T-helper 2 cell (primary cell): ENCODE measurements at places on chromosomes 7 and 10.

DNA sequence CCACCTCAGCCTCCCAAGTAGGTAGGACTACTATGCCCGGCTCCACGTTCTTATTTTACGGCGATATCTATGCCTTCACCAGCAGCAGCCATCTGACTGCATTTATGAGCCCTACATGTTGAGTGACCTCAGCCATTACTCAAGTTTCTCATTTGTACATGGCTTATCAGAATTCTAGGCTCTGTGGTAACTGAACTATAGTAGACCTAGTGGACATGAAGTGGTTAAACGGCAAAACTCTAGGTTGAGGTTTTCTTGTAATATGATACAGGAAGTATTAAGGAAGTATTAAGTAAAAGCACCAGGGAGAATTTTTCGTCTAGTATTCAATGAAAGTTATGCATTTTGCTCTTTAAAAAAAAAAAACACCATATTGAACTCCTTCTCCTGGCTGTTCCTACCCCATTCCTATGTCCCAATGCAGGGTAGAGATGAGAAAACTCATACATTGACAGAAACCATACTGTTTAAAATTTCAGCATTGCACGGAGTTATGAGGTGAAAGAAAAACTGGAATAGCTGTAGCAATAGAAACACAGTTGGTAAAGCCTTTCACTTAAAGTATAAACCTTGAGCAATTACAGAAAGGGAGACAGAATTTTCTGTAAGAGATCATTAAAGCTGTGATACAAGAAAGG lies 39.8 kb upstream of the EPC1 start:
- no peak for DNase-seq

DNA sequence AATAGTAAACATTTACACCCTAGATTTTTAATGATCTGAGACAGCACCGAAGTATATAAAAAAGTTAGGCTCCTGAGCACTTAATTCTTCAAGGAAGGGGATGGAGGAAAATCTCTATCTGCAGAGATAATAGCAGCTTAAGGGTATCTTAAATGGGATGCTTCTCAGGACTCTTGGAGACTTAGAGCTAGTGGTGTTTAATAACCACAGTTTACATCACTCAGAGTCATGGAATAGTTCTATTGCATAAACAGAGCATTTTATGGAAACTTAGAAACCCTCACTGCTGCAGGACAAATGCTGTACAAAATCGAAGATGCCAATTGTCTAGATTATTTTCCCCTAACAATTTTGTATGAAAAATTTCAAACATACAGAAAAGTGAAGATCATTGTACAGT lies 398.9 kb upstream of the GALNT17 start:
- no peak for DNase-seq

DNA sequence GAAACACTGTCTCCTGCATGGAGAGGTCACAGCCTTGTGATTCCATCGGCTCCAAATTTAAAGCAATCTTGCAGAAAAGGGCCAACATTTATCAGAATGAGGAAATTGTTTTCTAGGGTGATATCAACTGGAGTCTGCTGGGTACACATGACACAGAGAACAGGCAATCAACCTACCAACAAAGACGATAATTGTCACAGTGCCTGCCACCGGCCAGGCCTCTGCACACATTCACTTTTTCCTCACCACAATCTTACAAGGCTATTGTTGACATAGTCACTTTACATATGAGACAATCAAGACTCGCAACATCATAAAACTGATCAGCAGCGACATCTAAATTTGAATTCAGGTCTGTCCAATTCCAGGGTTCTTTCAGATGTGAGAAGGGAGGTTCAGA lies 189.4 kb downstream of the KCNMA1 start:
- no peak for DNase-seq

- DNase-seq = no peak
Observed at GRCh38 chr7:19375976-19376375, 230.8 kb upstream of the FERD3L start.

- no peak for DNase-seq
Observed at GRCh38 chr7:93622036-93623033, 47.8 kb upstream of the CALCR start.

- no peak for DNase-seq
Observed at GRCh38 chr7:142646386-142647140, 102.7 kb upstream of the PRSS1 start.

DNA sequence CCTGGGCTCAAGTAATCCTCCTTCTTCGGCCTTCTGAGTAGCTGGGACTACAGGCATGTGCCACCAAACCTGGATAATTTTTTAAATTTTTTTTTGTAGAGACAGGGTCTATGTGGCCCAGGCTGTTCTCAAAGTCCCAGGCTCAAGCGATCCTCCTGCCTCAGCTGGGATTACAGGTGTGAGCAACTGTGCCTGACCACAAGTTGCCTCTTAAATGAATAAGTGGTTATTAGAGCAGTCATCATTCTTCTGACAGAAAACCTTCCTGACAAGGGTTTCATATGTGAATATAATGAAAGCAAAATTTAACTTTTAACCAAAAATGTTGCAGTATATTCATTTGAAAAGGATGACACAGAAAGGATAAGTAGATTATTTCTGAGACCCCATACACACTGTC lies 532.5 kb downstream of the GRM8 start:
- no peak for DNase-seq

- no peak for DNase-seq
Observed at GRCh38 chr7:94188350-94188749, 184.2 kb upstream of the BET1 start.

DNA sequence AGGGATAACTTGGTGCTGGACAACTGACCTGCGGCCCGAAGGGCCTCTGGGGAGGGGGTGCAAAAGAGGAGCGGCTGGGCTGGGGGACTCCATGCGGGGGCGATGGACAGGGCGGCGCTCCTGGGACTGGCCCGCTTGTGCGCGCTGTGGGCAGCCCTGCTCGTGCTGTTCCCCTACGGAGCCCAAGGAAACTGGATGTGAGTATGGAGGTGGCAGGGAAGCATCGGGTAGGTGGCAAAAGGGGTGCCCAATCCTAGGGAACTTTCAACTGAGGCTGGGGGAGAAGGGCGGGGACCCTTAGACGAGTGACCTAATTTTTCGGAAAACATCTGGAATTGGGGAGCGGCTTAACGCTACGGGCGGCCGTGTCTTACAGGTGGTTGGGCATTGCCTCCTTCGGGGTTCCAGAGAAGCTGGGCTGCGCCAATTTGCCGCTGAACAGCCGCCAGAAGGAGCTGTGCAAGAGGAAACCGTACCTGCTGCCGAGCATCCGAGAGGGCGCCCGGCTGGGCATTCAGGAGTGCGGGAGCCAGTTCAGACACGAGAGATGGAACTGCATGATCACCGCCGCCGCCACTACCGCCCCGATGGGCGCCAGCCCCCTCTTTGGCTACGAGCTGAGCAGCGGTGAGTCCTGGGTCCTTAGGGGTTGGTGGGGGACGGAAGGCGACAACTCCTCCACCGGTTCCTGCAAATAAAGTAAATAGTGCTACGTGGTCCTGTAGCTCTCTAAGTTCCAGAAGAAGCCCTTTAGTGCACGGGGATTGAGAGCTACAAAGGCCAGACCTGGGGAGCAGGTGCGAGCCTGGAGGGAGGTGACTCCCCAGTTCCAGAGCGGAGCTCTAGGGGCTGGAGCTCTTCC lies 622 bp downstream of the WNT16 start:
- DNase-seq = no peak

- DNase-seq = no peak
Observed at GRCh38 chr7:45921699-45922519, 837 bp upstream of the IGFBP3 start.

GRCh38 chr7:57202274-57202673 lies 70.0 kb upstream of the ZNF479 start:
- DNase-seq = no peak
